CD4-positive, alpha-beta T cell treated with Interleukin-6 at 100 ng/mL for 8 hours (primary cell): ENCODE measurements at places on chromosomes 5 and 9.

GRCh38 chr9:128484686-128485413 lies 19.7 kb upstream of the GLE1 start:
- no peak for DNase-seq

- DNase-seq = no peak
These were observed 5.4 kb downstream of the ACTL7B start for GRCh38 chr9:108850293-108850897.

GRCh38 chr5:137636830-137637714 lies 98.8 kb downstream of the KLHL3 start:
- no peak for DNase-seq

- DNase-seq = no peak
These were observed 301.2 kb downstream of the KIAA0825 start for GRCh38 chr5:94316916-94317838.

- no peak for DNase-seq
These were observed 289.1 kb upstream of the KLF4 start for GRCh38 chr9:107778661-107779060.

- DNase-seq = no peak
These were observed 43.7 kb upstream of the HAND1 start for GRCh38 chr5:154521756-154522155.

- DNase-seq = no peak
These were observed 107.0 kb downstream of the NR6A1 start for GRCh38 chr9:124664143-124664542.

DNA sequence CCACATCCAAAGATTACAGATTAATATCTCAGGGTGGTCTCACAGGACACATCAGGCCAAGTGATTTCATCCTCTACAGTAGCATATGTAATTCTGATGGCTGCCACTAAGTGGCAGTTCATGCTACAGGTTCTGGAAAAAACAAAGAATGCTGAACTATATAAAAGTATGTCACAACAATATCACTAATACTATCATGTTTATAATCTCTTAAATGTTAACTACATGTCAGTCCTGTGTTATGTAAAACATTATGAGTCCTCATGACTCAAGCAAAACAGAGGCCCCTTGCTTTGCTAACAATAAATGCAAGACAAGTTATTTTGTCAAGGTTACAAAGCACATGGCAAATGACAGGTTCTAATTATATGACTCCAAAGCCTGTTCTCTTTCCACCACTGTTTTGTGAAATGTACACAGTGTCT lies 233.2 kb downstream of the FBXL17 start:
- DNase-seq = no peak

- DNase-seq = no peak
These were observed 61.3 kb downstream of the TTLL11 start for GRCh38 chr9:122031776-122032175.

DNA sequence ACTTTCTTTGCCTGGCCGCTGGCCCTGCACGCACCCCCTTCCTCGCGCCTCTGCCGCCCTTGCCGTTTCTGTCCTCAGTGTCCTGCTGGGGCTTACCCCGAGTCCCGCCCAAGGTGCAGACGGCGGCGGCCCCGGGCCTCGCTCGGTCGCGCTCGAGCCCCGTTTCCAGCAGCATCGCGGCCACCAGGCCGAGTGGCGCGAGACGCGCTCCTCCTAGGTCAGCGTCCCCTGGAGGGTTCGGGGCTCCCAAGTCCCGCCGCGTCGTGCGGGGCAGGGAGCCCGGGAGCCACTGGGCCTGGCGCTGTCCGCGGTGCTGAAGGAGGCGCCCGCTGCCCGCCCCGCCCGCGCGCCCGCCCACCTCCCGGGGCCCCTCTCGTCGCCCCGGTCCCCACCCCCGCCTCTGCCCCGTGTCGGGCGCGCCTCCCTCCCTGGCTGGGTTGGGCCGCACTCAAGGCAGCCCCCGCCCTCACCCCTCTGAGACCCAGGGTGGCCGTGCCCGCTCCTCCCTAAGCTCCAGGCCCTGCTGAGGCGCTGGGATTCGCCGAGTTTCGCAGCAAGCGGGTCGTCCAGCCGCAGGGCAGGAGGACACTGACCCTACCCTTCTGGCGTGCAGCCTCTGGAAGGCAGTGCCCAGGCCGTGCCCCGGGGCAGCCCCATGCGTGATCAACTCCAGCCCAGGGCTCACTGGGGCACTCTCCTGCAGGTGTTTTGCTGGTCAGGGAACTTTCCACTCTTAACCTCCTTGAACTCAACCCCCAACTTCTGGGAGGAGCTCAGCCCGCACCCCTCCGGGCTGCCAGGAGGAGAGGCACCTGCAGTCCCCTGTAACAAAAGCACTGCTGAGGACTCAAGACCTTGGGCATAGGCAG lies at the start of gene LHX3:
LHX3 (minus strand) TSS at position 291 of the 869 bp plus-strand sequence; CDS start at position 175, 116 bp downstream.
- no peak for DNase-seq

- no peak for DNase-seq
These were observed 32.8 kb downstream of the GDNF start for GRCh38 chr5:37807015-37807414.

- DNase-seq = no peak
These were observed 58.4 kb upstream of the FOXE1 start for GRCh38 chr9:97794666-97795065.

DNA sequence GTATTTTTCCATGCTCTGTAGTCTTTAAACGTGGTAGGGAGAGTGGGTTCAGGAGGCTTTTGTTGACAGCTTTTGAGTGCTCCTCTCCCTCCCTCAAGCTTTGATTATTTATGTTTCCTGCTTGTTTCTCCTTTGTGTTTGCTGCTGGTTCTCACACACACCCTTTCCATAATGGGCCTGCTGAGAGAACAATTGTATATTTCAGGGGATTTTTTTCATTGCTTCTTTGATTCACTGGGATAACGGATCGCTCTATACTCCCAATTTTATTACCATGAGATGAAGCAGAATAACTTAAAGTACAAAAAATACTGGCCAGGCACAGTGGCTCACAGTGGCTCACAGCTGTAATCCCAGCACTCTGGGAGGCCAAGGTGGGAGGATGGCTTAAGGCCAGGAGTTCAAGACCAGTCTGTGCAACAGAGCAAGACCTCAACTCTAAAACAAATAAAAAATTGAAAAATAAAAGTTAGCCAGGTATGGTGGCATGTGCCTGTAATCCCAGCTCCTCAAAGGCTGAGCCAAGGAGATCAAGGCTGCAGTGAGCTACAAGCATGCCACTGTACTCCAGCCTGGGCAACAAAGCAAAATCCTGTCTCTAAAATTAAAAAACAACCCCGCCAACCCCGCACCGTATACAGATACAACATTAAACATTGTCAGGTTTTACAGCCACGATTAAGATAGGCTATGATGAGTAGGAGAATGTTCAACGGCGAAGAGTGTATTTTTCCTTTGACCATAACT lies 66.9 kb downstream of the USP20 start:
- no peak for DNase-seq

DNA sequence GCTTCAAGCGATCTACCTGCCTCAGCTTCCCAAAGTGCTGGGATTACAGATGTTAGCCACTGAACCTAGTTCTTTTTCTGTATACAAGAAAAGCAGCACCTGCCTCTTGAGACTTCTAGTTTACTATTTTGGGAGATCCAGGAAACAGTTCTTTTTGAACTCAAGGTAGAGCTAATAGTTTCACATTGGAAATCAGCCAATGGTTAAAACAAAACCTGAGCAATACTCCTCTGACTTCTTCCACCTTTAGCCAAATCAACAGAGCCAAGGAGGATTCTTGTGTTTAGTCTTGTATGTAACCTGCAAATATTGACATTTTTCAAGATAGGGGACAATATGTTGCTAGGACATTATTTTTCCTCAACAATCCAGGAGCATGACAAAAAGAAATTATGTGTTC lies 349.4 kb downstream of the SH3GL2 start:
- no peak for DNase-seq

GRCh38 chr9:38681747-38682227 lies 38.1 kb downstream of the FAM240B start:
- no peak for DNase-seq

DNA sequence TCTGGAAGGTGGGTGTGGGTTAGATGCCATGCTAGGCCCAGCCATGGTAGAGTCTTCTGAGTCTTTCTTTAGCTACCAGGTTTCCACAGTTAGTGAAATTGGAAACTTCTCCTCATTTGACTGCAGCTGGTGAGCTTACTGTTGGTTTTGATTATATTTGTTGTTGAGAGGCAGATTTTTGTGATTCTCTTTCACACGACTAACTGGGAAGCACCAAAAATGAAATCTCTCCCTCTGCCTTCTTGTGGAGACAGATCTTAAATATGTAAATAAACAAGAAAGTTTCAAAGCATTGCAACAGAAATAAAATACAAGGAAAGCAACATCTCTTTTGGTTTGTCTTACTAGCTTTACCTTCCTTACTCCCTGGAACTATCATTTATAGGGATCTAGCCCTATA lies 122.2 kb downstream of the CEMIP2 start:
- no peak for DNase-seq

GRCh38 chr9:127098916-127099553 lies 23.4 kb downstream of the ANGPTL2 start:
- no peak for DNase-seq

- no peak for DNase-seq
These were observed 46.2 kb downstream of the RECK start for GRCh38 chr9:36082931-36083330.

DNA sequence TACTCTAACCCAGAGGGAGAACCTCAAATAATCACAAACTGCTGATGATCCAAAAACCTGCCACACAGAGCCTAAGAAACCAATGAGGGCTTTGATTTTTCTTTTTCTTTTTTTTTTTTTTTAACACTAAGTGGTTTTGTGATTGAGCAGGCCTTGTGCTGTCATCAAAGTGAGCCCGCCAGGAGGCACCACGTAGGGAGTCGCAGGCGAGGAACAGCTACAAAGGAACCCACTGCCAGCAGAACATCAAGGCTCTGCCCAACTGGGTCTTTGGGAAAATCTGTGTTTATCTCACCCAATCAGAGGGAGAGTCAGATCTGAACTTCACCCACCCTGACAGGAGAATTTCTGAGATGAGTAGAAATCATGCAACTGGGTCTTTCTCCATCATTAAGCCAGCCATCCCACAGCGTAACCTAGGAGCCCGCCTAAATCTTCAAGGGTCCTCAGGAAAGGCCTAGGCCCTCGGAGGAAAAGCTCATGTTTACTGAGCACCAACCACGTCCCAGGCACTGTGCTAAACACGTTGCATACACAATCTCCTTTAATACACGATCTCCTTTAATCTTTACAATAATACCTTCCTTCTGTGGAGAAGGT lies 126.9 kb upstream of the FSTL4 start:
- no peak for DNase-seq

DNA sequence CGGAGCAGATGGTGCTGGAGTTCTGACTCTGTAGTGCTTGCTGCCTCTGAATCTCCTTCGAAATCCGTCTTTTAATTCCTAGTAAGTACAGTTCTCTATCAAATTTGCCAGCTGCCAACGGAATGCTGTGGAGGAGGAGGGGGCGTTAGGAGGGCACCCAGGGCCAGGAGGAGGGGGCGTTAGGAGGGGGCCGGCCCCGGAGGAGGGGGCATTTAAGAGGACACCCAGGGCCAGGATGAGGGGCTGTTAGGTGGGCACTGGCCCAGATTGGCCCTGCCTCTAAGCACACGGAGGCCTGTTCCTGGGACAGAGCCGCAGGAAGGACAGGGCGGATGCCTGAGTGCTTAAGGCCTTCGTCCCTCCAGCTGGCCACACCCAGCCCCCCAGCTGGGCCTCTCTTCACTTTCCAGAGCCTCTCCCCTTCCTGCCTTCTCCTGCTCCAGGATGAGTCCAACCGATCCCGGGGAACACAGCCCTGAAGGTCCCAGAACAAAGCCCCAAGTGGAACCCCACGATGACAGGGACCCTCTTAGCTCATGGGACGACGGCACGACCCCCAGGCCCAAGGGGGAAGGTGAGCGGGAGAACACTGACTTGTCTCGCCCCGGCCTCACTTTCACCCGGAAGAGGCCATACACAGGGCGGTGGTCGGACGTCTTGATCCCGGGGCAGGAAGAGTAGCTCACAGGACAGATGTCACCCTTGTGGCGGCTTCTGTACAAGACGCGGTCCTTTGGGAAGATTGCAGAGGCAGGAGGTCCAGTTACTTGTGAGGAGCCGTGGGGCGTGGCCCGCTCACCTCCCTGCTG lies 9.8 kb downstream of the INPP5E start:
- DNase-seq = no peak

DNA sequence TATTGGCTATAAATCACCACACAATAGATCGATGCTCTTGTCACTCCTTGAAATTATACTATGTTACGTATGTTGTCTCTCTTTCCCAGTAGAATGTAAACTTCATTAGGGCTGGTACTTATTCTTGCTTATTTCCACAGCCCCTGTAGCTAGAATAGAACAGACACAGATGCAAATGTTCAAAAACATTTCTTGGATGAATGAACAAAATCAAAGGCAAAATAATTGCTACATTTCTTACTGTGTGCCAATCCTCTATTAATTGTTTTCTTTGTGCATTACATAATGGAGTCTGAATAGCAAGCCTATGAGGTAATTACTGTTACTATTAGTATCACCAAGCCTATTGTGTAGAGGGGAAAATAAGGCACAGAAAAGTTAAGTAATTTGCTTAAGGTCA lies 725 bp upstream of the OR13C2 start:
- no peak for DNase-seq

- DNase-seq = no peak
These were observed 118.3 kb downstream of the DRD1 start for GRCh38 chr5:175325681-175326080.

DNA sequence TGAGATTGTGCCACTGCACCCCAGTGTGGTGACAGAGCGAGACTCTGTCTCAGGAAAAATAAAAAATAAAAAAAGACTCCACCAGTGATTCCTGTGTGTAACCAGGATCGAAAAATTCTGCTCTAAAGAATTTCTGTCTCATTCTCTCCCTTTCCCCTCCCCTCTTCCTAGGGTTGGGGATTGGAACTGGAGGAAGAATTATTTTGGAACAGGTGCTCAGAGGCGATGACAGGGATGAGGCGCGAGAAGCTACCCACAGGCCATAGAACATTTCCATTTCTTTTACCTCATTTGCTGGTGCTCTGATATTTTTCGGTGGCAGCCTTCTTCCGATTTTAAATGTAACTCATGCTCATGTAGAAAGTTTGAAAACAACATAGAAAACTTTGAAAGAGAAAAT lies 80.1 kb downstream of the DAPK1 start:
- no peak for DNase-seq

GRCh38 chr9:125515983-125516940 lies 190.7 kb downstream of the MAPKAP1 start:
- DNase-seq = no peak

DNA sequence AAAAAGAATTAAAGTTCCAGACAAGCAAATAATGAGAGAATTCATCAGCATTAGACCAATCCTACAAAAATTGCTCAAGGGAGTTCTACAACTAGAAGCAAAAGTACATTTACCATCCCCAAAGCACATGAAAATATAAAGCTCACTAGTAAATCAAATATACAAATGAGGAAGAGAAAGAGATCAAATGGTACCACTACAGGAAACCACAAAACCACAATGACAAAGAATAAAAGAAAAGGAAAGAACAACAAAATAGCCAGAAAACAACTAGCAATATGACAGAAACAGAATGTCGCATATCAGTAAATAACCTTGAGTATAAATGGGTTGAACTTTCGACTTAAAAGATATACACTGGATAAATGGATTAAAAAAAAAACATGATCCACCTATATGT lies 739.0 kb downstream of the DTWD2 start:
- DNase-seq = no peak
